ENCODE measurements at places on chromosomes 4 and X. TPM values are rescaled to one million over a fixed set of nuclear protein-coding genes. Genes with fewer than 3 reads are reported as not detected.

The RNF150 gene
- not detected for polyA plus RNA-seq

The FAM236A gene
- polyA plus RNA-seq = not detected

DNA sequence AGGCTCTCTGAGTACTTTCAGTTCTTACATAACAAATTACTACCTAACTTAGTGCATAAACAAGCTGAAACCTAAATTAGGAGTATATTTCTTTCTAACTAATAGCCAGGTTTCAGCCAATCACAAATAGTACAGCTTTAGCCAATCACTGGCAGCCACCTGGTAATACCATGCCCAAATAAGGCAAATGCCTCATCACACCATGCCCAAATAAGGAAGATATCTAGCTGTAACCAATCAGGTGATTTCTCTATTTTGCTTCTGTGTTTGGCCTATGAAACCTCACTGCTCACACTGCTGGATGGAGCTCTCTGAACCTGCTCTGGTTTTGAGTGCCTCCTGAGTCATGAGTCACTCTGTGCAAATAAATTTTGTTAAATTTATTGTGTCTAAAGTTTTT, 113.5 kb downstream of the DDIT4L start:
- no peak for DNase-seq

- DNase-seq = no peak
Measured at GRCh38 chr4:188783606-188784160, 644.4 kb downstream of the TRIML1 start.

DNA sequence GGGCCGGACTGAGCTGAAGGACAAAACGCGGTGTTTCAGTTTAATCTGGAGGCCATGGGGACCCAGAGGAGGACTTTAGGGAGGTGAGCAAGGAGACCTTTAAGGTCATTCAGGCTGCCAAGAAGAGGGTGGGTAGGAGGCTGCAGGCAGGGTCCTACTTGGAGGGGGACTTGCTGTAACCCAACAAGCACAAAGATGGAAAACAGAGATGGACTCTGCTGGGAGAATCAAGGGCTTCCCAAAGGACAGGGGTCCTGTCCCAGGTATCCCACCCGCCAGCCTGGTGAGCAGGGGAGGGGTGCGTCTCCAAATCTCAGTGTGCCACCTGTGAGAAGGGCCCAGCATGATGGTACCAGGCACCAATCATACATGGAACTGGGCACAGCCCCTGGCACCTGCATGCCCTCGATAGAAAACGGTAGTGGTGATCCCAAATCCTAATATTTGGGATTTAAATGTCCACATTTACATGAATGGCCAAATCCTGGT, 3.9 kb upstream of the HAUS3 start:
- no peak for DNase-seq

GRCh38 chr4:84325625-84326024, 173.5 kb downstream of the NKX6-1 start:
- no peak for DNase-seq
